ENCODE measurements at places on chromosomes 13 and 19.

DNA sequence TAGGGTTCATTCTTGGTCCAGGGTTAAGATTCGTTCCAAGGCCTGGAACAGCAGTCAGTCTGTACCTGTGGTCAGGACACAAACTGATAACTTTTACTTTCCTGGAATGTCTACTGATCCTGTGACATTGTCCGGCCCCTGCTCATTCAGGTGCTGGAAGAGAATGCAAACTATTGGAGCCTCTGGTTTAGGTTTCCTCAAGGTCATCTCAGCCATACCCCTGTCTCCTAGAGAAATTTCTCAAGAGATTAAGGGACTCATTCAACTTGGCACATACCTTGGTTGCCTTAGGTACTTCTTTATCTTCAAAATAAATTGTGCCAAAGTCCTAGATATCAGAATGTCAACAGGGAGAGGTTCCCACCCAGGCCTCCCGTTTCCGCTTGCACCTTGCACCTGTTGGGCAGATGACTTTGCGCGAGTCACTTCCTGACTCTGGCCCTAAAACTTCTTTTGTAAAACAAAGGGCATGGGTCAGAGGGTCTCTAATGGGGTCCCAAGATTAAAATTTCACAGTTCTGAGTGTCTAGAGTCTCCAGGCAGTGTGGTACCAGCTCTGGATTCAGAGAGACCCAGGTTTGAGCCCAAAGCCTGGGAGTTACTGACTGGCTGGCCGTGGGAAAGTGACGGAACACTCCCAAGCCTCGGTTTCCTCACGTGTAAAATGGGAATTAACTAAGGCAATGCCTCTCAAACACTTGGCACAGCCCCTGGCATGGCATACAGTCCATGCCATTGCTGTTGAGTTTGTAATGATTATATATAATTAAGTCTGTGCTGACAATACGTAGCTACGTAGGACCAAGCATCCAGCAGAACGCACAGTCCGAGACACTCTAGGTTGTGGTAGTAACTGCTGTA, 25.8 kb upstream of the CYP2S1 start:
- no peak for DNase-seq

- DNase-seq, result no peak
Measured at GRCh38 chr19:43634506-43634871, 5.2 kb downstream of the CADM4 start.

DNA sequence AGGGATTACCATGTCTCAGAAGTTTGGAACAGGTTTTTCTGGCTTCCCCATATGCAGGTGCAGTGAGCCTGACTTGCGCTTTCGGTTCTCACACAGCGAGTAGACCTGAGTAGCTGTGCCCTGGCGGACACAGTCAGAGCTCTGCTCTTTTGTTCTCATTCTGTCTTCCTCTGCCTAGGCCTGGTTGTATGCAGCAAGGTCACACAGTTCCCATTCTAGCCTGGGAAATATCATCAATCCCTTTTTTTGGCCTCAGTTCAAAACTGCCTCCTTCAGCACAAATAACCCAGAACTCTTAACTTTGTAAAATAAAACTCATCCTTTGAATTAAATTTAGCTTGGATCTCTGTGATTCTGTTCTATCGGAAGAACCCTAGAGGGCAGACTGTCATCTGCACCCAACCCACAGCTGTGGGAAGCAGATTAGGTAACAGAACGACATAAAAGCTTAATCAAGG, 10.2 kb downstream of the OXGR1 start:
- DNase-seq, result no peak

DNA sequence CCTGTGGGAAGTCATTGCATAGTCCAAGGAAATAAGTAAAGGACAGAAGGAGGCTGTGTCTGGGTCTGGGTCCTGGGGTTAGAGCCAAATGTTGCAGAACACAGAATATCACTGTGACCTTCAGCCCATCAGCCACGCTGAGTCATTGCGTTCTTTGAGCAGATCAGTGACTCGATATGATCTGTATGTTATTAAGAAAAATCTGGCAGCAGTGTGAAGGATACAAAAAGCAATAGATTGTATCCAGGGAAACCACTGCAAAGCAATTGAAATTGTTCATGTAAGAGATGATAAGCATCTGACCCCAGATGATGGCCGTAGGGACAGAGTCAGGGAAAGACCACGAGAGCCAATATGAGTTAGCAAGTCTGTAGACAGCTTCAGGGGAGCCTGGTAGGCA, 1575.1 kb upstream of the SLC10A2 start:
- DNase-seq, result no peak

- DNase-seq, result no peak
Measured at GRCh38 chr19:29505097-29505824, 20.5 kb upstream of the VSTM2B start.

- no peak for DNase-seq
Measured at GRCh38 chr13:35514061-35514477, 37.6 kb upstream of the MAB21L1 start.

GRCh38 chr13:50589139-50589538, 254.4 kb downstream of the DLEU7 start:
- peak; percentile 86 for DNase-seq

DNA sequence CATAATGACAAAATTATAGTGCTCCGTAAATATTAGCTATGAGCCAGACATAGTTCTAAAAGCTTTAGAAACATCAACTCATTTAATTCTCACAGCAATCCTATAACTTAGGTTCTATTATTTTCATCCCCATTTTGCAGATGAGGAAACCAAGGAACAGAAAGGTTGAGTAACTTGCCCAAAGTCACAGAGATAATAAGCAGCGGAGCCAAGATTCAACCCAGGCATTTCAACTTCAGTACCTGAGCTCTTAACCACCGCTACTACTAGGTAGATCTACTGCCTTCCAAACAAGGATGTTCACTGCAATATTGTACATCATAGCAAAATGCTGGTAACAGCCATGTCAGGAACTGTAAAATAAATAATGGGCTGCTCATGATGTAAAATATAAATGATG, 39.9 kb downstream of the ELF1 start:
- DNase-seq, result no peak

GRCh38 chr19:49798574-49798973, 14.5 kb downstream of the FUZ start:
- no peak for DNase-seq

- no peak for DNase-seq
Measured at GRCh38 chr13:44266772-44267171, 106.9 kb upstream of the SERP2 start.

DNA sequence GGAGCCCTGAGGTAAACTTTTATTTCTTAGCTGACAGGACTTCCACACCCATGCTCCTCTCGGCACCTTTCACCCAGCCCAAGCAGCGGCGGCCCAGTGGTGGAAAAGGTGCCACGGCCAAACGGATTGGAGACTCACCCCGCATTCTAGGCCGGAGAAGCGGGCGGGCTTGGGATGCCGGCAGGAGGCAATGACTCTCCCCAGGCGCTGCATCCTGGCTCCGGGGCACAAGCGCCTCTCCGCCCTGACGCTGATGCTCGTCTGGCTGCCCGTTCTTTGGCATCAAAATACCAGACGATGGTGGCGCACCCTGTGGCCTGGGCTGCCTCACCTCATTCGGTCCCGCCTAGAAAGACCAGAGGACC, 6.7 kb upstream of the ZNF606 start:
- DNase-seq, result no peak

DNA sequence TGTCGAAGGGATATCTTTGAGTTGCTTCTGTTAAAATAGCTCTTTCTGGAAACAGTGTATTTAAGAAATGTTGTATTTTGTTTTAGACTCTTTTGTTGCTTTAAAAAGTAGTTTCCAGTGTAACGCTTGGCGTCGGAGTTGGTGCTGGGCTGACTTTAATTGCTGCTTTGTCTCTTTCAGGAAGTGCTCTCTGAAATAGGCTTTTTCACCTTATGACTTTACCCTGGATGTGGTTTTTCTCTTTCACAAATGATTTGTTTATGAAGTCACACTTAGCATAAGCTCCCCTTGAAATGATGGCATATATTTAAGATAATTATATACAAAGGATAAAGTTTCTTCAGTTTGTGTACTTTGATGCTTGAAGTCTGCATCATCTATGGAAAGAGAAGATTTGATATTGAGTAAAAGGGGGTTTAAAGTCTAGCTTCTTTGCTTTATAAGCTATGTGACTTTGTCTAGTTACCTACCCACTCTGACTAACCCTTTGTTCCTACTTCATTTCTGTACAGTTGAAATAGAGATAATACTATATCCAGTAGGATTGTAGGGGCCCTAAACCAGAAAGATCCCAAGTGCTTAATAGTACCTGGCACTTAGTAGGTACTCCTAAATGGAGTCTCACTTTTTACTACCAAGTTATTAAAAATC, at the start of gene GPR18:
Gene GPR18, minus strand, starts transcription at position 170 of the 651 bp plus-strand sequence. CDS start 2,507 bp downstream, outside the sequence.
- no peak for DNase-seq

DNA sequence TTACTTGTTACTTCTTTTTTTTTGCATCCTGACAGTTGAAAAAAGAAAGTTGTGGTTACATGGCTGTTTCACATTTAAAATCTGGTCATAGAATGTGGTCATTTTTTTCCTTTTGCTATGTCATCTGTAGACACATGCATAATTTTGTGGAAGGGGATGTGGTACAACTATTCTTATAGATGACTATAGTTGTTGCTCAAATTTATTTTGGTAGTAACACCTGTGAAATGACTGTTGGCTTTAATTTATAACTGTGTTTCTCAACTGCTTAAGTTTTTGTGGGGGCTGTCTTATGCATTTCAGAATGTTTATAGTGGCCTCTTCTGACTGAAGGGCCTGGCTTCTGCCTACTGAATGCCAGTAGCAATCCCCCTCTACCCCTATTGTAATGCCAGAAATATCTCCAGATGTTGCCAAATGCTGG, 130.5 kb downstream of the PAN3 start:
- no peak for DNase-seq

GRCh38 chr13:110206185-110206584, 100.8 kb downstream of the COL4A1 start:
- no peak for DNase-seq

DNA sequence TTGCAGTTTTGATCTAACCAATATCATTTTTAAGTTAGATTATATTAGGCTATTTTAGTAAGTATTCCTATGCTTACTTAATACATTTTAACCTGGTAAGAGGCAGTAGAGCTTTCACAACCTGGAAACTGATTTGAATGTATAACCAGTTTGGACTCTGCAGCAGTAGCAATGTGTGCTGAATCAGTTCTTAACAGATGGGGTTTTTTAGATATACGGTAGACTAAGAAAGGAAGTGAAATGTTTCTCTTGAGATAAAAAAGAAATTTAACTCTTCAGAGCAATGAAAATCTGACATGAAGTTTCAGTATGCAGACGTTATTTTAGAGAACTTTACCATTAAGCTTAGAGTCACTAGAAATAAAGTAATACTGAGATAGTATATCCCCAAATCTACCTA, 2.7 kb downstream of the NBEA start:
- DNase-seq, result no peak

GRCh38 chr19:38975861-38976271, 324 bp upstream of the FBXO17 start:
- no peak for DNase-seq

GRCh38 chr19:5927441-5927821, 13.4 kb downstream of the CAPS start:
- DNase-seq, result no peak

- no peak for DNase-seq
Measured at GRCh38 chr19:44582581-44583265, 30.6 kb upstream of the IGSF23 start.

DNA sequence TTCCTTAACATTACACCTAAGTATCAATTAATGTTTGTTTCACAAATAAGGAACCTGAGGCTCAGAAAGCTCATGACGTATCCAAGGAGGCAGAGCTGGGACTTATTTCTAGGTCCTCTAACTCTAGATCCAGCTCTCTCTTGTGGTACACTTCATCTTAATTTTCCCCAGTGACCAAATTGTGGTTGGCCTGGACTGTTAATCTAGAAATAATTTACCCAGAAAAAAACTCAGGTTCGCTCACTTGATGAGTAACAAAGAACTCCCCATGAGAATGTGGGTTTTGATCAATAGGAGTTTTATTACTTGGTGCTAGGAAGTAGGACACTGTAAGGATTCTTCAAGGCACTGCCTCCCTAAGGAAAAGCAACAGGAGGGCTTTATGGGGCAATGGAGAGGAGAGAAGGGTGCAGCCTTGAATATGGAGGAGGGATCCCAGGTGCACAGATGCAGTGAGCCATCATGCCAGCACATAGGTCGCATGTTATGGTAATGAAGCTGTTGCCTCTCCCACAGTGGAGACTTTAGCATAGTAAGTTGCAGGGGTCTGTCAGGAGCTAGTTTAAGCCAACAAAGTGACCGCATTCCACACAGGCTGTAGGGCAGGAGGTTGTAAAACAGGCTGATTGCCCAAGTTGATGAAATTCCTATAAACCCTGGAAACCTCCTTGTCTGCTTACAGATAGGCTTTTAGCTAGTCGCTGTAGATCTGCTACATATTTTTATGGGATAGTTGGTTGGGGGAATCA, 14.7 kb downstream of the RAP2A start:
- DNase-seq, result no peak

DNA sequence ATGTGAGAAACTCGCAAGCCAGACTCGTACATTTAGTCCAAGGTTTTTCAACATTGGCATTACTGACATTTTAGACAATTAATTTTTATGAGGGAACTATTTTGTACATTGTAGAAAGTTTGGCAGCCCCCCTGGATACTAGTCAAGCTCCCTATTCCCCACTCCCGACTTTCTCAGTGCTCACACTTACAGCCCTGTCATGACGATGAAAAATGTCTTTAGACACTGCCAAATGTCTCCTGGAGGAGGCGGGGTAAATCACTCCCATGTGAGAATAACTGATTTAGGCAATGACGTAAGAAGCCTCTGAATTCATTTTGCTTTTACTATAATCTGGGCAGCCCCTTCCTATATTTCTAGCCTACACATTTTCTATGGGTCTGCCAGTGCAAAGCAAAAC, 535.8 kb upstream of the KLHL1 start:
- DNase-seq, result no peak

DNA sequence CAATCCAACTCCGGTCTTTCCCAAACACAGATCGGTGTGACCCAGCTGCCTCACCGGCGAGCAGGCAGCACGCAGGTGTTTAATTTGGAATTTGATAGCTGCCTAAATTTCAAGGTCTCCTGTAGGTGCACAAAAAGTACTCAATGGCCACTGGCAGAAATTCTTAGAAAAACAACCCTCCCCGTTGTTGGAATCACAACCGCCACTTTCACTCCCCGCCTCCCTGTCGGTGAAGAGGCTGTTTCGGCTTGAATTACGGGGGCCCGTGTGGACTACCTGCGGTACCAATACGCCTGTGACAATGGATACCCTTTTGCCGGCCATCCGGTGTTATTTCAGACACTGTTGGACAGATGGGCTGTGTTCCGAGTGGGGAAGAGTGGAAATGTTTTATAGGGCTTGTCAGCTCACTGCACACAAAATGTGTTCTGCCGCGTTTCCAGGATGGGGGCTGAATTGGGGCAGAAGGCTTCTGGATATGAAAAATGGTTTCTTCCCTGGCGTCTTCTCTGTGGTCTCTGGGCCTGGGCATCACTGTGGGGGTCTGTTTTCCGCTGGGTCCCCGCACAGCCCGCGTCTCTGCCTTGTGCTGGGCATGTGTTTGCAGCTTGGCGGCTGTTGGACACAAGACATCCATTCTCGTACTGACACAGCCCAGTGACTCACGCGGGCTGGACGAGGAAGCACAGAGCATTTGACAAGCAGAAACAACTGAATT, 45.4 kb downstream of the ZIC5 start:
- no peak for DNase-seq

- no peak for DNase-seq
Measured at GRCh38 chr13:60043262-60043661, 120.5 kb downstream of the DIAPH3 start.

Data from keratinocyte (primary cell).